NCI-H510A (cell line): ENCODE measurements at places on chromosomes 12 and 14.

DNA sequence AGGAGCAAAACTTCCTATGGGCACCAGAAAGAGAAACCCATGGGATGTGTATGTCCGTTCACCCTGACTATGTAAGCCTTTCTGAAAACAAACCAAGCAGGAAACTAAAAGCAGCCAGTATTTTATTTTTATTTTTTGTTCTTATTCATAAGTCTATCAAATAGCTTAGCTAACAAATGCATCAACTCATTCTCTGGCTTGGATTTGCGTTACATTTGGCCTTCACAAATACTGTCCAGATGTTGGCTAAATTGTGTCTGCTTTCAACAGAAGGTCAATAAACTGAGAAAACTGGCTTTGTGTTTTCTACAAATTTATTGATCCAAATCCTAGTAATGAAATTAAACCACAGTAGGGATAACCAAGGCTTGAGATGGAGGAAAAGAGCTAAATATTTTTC is 379.0 kb downstream of the NOVA1 start:
- no peak for DNase-seq

GRCh38 chr12:108666401-108666881 is 32.7 kb upstream of the SELPLG start:
- DNase-seq: no peak

DNA sequence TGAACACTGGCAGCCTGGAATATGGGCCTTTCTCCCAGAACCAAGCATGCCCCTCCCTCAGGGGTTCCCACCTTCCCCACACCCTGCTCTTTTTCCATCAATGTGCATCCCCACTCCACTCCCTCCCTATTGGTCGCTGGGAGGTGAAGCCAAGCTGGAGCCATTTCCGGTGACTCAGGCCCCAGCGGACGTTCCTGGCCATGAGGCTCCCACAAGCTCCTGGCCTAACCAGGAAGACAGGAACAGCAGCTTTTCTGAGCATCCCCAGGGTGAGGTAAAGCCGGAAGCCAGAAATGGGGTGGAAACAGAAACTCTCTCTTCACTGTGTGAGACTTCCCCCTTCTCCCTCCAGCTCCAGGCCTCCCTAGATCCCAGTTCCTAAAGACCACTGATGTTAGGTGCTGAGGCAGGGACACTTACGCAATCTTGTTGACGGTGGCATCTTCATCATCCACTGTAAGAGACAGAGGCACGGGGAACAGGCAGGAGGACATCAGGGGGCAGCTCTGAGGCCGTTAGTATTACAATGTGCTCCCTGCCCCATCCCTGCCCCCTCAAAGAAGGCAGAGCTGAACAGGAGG is 5.1 kb downstream of the LMBR1L start:
- no peak for DNase-seq

- DNase-seq: peak; percentile 69
Measured at GRCh38 chr14:71231521-71232393, 324.5 kb downstream of the PCNX1 start.

- DNase-seq: no peak
Measured at GRCh38 chr14:98074111-98074510, 1197.9 kb downstream of the BCL11B start.

- DNase-seq: no peak
Measured at GRCh38 chr12:3436461-3437065, 54.4 kb upstream of the PRMT8 start.

GRCh38 chr14:69034612-69035262 is 55.6 kb upstream of the ACTN1 start:
- DNase-seq: no peak

DNA sequence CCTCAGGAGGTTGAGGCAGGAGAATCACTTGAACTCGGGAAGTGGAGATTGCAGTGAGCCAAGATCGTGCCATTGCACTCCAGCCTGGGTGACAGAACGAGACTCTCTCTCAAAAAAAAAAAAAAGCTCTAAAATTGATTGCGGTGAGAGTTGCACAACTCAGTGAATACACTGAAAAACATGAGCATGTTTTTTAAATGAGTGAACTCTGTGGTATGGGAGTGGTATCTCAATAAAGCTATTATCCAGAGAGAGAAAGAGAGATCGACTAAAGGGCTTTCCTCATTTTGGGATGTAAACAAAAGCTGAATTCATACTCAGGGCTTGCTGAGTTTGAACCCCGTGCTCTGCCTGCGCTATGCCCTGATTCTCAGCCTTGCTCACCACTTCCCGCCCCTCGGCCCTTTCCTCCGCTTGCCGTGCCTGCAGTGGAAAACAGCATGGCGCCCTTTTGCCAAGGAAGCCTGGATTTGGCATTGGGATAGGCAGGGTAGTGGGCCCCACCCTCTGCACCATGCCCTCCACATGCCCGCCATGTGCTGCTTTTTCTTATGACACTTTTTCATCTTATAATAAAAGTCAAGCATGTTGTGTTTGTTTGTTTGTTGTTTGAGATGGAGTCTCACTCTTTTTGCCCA is 102.5 kb downstream of the LGMN start:
- DNase-seq: no peak

- no peak for DNase-seq
Measured at GRCh38 chr14:75967866-75968265, 13.9 kb downstream of the TGFB3 start.
